ENCODE measurements at places on chromosomes 16 and 17. TPM values are rescaled to one million over a fixed set of nuclear protein-coding genes. Genes with fewer than 3 reads are reported as not detected.

TSPAN10 gene
- total RNA-seq, result 3.9 TPM

MILR1 gene
- total RNA-seq, result 11.7 TPM

NUBP1 gene
- total RNA-seq, result 19.1 TPM

SLC5A10 gene
- not detected for total RNA-seq

IGF2BP1 gene
- 4.3 TPM for total RNA-seq

OR1A1 gene
- total RNA-seq, result not detected

CNGB1 gene
- not detected for total RNA-seq

ZNF174 gene
- 10.4 TPM for total RNA-seq

RNF222 gene
- total RNA-seq, result not detected

All from GM23248 (cell line).